Fibroblast of lung (primary cell): ENCODE measurements at places on chromosomes 12 and 14.
A peak's percentile ranks its signal among the peaks of the same experiment; 100 is the strongest.

DNA sequence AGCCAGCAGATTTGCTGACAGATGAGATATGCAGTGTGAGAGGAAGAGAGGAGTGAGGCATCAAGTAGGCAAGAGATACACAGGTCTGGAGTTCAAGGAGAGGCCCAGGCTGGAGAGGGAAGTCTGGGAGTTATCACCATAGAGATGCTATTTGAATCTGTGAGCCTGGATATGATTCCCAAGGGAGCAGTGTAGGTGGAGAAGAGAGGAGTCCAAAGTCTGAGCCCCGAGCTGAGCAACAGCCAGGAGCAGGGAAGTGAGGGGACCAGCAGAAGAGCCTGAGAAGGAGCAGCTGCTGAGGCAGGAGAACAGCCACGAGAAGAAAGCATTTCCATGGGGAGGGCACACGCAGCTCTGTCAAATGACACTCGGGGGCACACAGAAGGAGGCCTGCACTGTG lies 20.2 kb upstream of the NXPH4 start:
- no peak overlapping the region for H3K27ac ChIP-seq
- no peak for DNase-seq
- H3K4me3 ChIP-seq = no peak overlapping the region
- no peaks in the 10 kb centered on the region for H3K4me1 ChIP-seq
- H3K27me3 ChIP-seq = no peaks in the 10 kb centered on the region

- peak; percentile 87 for DNase-seq
- peaks cover 3% of the 10 kb centered on the region for H3K4me1 ChIP-seq
- H3K27me3 ChIP-seq = no peaks in the 10 kb centered on the region
- no peaks in the 10 kb centered on the region for H3K36me3 ChIP-seq
- H3K4me3 ChIP-seq = no peak overlapping the region
Observed at GRCh38 chr12:13038491-13039161, 5.6 kb upstream of the FAM234B start.

- peak; percentile 51 for DNase-seq
- peaks cover 11% of the 10 kb centered on the region for H3K36me3 ChIP-seq
- H3K27me3 ChIP-seq = no peaks in the 10 kb centered on the region
Observed at GRCh38 chr12:51056242-51056641, 8.1 kb downstream of the LETMD1 start.

- no peak overlapping the region for H3K27ac ChIP-seq
- H3K27me3 ChIP-seq = no peaks in the 10 kb centered on the region
- DNase-seq = peak; percentile 54
- H3K36me3 ChIP-seq = no peaks in the 10 kb centered on the region
- H3K4me1 ChIP-seq = no peaks in the 10 kb centered on the region
Observed at GRCh38 chr14:89493877-89494634, 77.0 kb upstream of the FOXN3 start.

- H3K27me3 ChIP-seq = no peaks in the 10 kb centered on the region
- no peaks in the 10 kb centered on the region for H3K36me3 ChIP-seq
- H3K4me1 ChIP-seq = peaks cover 3% of the 10 kb centered on the region
Observed at GRCh38 chr14:61622051-61622450, 73.3 kb upstream of the HIF1A start.
